Naive thymus-derived CD4-positive, alpha-beta T cell (primary cell): ENCODE measurements at places on chromosomes 5 and 9. TPM values are rescaled to one million over a fixed set of nuclear protein-coding genes. Genes with fewer than 3 reads are reported as not detected.

DNA sequence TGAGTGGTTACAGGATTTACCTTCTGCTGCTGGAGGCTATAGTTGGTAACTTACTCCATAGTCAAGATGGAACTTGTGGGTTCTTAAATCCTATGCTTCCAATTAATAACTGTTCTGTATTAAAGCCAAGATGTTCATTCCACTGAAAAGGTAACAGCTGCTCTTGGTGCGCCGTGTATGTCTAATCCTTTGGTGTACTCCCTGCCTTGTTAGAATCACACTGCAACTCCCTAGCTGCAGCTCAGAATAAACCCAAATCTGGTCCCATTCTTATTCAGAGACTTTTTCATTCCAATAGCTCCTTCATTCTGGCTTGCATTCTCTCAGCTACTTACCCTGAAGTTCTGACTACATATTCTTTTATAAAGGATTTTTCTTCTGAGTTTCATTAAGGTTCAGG lies 1355.5 kb downstream of the MAT2B start:
- no peaks in the 10 kb centered on the region for H3K4me1 ChIP-seq
- DNase-seq = no peak
- H3K27ac ChIP-seq = no peak overlapping the region
- no peaks in the 10 kb centered on the region for H3K27me3 ChIP-seq
- H3K36me3 ChIP-seq = no peaks in the 10 kb centered on the region

DNA sequence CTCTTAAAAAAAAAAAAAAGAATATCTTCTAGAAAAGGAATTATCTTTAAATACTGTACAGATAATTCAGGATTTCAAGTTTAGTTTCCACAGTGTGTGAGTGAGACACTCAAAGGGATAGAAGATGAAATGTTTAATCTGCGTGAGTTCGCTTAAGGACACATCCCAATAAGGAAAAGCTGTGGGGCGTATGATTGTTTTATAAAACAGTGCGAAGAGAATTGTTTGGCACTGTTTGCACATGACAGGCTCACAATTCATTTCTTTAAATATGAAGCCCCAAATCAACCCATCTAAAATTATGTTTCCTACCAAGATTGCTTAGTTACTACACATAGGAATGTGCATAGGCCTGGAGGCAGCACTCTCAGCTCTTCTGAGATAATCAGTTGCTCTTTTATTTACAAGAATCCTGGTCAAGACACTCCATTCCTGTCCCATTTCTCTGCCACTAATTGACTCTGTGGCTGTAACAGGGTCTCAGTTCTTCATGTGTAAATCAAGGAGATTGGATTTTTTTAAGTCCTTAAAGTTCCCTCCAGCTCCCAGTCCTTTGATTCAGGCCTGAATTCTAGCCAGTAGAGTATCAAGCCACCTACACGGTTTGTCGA lies 60.1 kb downstream of the BHMT start:
- no peak for DNase-seq
- H3K27ac ChIP-seq = no peak overlapping the region
- no peaks in the 10 kb centered on the region for H3K4me1 ChIP-seq
- no peak overlapping the region for H3K4me3 ChIP-seq
- H3K36me3 ChIP-seq = no peaks in the 10 kb centered on the region

GRCh38 chr5:112002376-112002775 lies 245.4 kb upstream of the NREP start:
- H3K36me3 ChIP-seq = no peaks in the 10 kb centered on the region
- no peak overlapping the region for H3K4me3 ChIP-seq
- no peak overlapping the region for H3K27ac ChIP-seq
- no peak for DNase-seq
- H3K4me1 ChIP-seq = no peaks in the 10 kb centered on the region
- H3K27me3 ChIP-seq = no peaks in the 10 kb centered on the region

DNA sequence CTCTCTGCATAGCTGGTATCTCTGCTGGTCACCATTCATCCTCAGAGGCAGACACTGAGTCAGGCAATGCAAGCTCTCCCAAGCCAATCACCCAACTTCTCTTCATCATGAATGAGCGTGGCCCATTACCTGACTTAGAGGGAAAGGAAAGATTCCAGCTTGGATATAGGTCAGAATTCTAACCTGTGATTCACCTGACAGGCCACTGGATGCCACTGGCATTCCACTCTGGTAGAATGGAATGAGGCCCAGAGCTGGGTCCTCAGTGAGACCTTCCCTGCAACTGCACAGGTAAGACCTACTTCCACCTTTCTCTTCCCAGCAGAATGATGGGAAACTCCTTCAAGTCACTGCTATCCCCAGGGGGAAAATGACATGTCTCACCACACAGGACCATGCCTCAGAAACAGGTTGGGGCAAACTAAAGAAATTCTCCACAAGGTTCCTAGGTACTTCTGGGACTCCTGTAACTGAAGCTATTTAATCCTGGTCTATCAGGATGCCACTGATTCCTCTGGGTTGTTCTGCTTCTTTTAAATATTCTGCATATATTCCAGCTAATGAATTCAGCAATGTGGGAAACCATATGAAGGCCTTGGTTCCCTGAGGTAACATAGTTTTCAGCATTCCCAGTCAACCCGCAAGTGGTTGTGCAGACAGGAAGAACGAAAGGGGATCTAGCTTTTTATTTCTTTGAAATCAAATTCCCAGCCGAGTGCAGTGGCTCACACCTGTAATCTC lies 62.0 kb downstream of the SUSD1 start:
- no peaks in the 10 kb centered on the region for H3K27me3 ChIP-seq
- H3K27ac ChIP-seq = no peak overlapping the region
- H3K36me3 ChIP-seq = no peaks in the 10 kb centered on the region
- H3K4me3 ChIP-seq = no peak overlapping the region
- H3K4me1 ChIP-seq = no peaks in the 10 kb centered on the region
- DNase-seq = peak; percentile 7

- peaks cover 13% of the 10 kb centered on the region for H3K4me1 ChIP-seq
- H3K4me3 ChIP-seq = no peak overlapping the region
- H3K27me3 ChIP-seq = no peaks in the 10 kb centered on the region
- no peak overlapping the region for H3K27ac ChIP-seq
- no peak for DNase-seq
- no peaks in the 10 kb centered on the region for H3K36me3 ChIP-seq
These were observed 39.1 kb upstream of the ITGA1 start for GRCh38 chr5:52748590-52748989.

The PCDHGA7 gene
- 0.30 TPM for total RNA-seq
